Gastroesophageal sphincter (tissue), 4 donors: ENCODE measurements at places on chromosomes 3 and 15.

- ATAC-seq, result no peak
Measured at GRCh38 chr3:140636406-140637138, 41.3 kb upstream of the TRIM42 start.

DNA sequence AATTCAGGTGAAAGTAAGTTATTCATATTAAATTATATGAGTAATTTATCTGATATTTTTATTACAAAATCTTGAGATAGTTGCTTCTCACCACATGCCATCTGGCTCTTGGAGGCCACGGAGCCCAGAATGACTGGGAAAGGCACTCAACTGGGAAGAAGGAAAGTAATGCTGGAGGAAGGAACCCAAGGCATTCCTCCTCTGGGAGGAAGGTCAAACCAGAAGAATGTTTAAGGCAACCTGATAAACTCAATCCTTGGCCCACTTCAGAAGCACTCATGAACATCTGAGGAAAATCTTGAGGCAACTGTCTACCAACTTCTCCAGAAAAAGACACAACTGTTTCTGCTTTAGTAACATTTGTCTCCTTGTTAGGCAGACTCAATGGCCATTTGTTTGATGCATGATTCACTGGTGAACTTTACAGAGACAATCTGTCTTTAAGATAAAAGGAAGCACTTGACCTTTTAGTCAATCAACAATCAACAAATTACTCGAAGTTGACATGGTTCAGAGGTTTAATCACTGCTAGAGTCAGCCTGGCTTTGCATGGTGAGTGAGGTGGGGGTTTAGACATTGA, 261.4 kb upstream of the MME start:
- ATAC-seq, result no peak

DNA sequence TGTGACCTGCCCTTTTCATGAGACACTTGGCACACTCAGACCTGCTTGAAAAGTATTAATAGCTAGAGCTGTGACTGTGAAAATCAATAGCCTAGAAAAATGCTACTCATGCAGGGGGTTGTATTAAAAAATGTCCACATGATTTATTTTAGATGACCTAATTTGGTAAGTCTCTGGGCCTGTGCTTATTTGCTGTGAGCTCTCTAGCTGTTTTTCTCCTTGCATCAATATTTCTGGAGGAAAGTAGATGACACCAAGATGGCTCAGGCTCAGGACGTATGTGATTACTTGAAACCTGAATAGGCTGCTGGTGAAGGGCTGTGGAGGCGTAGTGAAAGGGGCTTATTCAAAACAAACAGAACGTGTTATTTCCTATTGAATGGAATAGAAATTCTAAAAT, 29.5 kb downstream of the KCNAB1 start:
- ATAC-seq, result no peak

GRCh38 chr3:112555535-112556170, 6.1 kb downstream of the ATG3 start:
- no peak for ATAC-seq

DNA sequence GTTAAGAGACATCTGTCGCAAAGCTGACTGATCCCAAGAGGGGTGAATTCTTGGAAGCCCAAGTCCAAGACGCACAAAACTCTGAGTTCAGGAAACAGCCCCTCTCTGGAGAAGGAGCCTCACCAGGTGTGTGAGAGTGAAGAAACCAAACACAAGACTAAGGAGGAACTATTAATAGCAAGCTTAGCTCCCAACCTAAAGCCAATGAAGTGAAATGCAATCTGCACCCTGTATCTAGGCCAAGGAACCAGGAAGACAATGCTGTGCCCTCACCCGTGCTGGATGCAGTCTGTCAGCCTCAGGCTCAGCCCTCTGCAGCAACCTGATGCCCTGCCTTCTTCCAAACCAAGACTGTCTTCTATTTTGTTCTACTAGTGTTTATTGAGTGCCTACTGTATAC, 22.5 kb upstream of the THBS1 start:
- ATAC-seq, result no peak

- peak; percentile 19 for ATAC-seq
Measured at GRCh38 chr3:103963599-103963998, 1403.1 kb upstream of the ALCAM start.

GRCh38 chr15:51333571-51333970, 4.8 kb downstream of the CYP19A1 start:
- ATAC-seq, result no peak

- ATAC-seq, result no peak
Measured at GRCh38 chr15:64111679-64112050, 15.9 kb downstream of the SNX1 start.

GRCh38 chr3:55708242-55708641, 221.1 kb upstream of the WNT5A start:
- no peak for ATAC-seq

- ATAC-seq, result no peak
Measured at GRCh38 chr3:178646186-178646862, 110.1 kb downstream of the KCNMB2 start.

DNA sequence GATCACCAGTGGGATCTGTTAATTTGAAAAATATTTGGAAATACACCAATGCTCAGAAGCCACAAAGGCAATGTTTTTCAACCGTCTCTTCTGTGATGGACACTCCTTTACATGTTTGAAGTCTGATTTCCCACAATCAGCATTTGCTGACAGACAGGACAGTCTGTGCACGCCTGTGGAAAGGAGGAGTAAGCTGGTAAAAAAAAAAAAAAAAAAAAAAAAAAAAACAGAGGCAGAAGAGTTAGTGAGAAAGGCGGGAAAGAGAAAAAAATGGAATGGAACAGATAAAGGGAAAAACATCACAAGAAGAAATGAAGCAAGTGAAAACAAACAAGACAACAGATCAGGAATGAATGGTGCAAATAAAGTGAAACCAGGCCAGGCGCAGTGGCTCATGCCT, 35.0 kb downstream of the PRTG start:
- ATAC-seq, result no peak

DNA sequence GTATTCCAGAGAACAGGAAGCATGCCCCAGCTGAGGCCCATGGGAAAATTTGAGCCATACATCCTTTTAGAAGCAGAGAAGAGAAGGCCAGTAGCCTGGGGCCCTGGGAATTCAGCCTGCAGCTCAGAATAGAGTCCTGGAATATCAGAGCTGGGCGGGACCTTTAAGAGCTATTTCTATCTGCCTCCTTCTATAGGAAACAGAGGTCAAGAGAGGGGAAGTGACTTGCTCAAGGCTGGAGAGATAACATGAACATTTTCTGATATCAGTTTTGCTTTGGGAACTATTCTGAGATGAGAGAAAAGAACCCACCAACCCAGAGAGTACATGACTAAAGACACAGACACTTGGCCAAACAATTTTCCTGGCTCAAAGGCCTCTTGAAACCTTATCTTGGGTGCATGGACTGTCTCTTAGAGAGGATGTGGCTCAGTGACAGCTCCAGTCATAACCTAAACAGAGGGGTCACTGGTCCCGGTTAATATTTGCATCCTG, 26.0 kb downstream of the MASP1 start:
- ATAC-seq, result no peak

- no peak for ATAC-seq
Measured at GRCh38 chr3:13072600-13073325, 466 bp downstream of the IQSEC1 start.

- ATAC-seq, result no peak
Measured at GRCh38 chr3:169354774-169355501, 308.6 kb downstream of the MECOM start.

- peak; percentile 87 for ATAC-seq
Measured at GRCh38 chr3:113151461-113152031, 59.8 kb upstream of the BOC start.

GRCh38 chr3:100316641-100317069, 17.9 kb upstream of the NIT2 start:
- peak; percentile 82 for ATAC-seq

GRCh38 chr15:89668171-89668570, 11.0 kb downstream of the PLIN1 start:
- no peak for ATAC-seq

GRCh38 chr3:35814531-35814930, 175.2 kb downstream of the ARPP21 start:
- no peak for ATAC-seq

- no peak for ATAC-seq
Measured at GRCh38 chr3:61704807-61705206, 143.4 kb downstream of the PTPRG start.

DNA sequence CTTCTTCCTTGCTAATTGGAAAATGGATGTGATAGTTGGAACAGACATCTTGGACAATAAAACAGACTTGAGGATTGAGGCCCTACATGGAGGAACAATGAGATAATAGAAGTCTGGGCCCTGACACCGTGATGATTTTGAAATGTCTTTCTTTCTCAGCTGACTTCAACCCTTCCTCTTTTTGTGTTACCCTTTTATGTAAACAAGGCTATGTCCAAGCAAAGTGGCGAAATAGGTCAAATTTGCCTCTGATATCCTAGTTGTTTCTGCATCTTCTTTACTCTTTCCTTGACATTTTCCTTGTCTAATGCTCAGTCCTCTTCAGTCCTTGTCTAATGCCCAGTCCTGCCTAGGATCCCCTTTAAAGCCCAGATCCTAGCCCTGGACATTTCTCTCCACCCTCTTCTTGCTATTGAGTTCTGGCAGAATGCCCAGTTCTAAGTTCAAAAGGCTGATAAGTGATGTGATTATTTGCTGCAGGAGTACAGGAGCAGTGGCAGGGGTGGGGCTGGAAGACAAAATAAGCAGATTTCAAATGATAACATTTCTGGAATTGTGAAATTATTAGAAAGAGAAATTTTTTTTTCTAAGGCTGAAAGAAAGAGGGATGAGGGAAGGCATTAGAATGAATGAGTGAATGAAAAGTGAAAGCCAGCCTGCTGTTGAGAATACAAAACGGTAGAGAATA, 6.5 kb upstream of the VPS8 start:
- ATAC-seq, result no peak

DNA sequence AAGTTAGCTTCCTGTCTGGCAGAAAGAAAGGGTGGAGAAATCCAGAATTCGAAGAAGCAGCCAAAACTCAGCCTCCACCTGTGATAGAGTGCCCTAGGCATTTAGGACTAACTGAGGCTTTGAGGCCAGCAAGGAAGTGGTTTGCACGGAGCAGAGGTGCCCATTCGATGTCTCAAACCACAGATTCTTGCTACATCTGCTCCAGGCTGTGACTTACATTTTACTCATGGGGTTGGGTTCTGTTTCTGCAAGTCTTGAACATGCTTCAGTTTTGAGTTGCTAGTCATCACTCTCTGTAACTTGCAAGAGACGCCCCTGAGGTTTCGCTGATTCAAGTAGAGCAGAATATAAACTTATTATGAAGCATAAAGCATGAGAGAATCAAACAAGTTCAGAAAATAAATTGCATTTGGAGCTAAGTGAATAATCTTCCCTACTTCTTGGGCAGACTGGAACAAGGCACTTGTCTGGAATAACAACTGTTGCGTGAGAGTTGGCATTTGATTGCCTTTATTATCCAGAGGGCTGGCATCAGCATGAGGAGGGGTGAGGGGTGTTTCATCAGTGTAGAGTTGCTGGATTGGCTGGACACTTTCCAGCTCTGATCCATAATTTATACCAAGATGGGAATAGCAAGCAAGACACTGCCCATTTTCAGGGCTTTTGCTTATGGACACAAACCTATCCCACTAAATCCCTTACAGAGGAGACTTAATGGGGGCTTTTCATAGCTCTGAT, 256.5 kb downstream of the AGBL1 start:
- ATAC-seq, result no peak

GRCh38 chr3:171065732-171066131, 39.2 kb upstream of the SLC2A2 start:
- no peak for ATAC-seq

GRCh38 chr3:43197181-43197580, 89.2 kb upstream of the SNRK start:
- ATAC-seq, result no peak
